ENCODE measurements at places on chromosomes 1 and 21.

- DNase-seq = no peak
Observed at GRCh38 chr21:45763074-45763473, 119.5 kb downstream of the PCBP3 start.

DNA sequence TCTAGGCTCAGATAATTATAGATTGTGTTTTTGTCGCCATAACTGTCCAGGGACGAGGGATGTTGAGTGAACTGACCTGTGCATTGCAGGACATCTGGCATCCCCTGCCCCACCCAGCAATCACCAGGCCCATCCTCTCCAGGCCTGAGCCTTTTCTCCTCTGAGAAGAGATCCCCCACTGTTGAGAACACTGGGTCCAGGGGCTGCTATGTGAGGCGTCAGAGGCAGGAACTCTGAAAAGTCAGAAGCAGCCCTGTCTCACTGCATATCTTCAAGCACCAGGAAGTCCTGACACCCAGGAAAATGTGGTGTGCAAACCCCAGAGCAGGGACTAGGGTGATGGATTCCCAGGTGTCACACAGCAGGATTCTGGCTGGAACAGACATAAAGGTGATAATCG is 17.1 kb upstream of the ACBD3 start:
- no peak for DNase-seq

DNA sequence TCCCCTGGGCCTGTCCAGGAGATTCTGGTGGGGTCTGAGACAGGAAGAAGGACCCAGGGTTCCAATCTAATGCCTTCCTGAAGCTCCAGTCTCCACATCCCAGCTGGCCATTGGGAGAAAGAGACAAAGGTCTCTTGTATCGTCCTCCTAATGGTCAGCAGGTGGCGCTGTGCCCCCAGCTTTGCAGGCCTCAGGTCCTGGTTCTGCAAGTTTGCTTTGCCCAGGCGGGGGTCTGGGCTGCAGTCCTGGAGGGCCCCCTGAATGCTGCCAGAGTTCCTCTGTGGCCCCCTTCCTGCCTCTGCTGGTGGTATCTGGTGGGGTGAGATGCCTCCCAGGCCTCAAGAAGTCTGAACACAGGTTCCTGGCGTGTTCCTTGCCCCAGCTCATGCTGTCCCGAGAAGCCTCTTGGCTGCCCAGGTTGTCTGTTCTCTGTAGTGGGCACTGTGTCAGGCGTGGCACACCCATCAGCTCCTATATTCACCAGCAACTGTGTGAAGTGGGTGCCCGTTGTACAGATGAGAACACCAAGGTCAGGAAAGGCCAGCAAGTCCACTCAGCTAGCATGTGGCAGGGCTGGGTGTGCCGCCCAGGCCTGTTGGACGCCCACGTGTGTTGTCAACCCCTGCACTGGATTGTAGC is 33.8 kb upstream of the CSF3R start:
- DNase-seq = peak; percentile 51

DNA sequence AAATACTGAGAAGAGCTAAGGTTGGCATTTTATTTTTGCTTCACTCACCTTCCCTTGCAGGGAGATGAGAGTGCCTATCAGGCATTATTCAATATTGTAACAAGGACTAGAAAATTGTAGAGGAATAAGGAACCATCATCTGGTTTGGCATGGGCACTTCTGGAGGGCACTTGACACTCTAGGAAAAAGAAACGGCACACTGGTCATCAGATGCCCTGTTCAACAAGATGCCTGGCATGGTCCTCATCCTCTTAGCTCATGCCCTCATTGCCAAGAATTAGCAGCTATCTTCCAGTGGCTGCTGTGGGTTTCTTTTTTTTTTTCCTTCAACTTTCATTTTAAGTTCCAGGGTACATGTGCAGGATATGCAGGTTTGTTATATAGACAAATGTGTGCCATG is 95.1 kb upstream of the ESRRG start:
- no peak for DNase-seq

DNA sequence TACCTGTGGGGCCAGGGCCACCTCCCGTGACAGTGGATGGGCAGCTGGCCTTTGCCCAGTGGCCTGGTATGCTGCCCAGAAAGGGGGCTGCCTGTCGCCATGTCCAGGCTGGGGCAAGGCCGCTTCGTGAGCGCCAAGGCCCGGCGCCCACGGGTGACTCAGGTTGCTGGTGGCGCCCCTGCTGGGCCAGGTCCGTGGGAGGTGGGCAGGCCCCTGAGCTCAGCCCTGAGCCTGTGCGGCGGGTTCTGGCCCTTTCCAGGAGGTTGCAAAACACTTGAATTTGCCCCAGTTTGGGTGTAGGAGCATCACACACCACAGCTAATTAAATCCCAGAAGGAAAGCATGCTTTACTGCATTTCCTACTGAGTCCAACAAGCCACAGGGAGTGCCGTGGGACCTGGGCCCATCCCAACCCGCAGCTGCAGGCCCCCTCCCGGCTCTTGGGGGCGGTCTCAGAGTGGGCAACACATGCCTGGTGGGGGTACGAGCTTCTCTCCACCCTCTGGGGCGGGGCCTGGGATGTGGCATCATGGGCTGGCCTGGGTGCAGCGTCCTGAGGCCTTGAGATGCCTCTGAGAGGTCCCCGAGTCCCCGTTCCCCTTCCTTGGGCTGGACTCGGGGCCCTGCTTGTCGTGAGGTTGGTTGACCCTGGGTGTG is 159.8 kb downstream of the PEX14 start:
- peak; percentile 35 for DNase-seq

All from fibroblast of skin of right quadriceps (primary cell).